ENCODE measurements at places on chromosomes 4 and X.

DNA sequence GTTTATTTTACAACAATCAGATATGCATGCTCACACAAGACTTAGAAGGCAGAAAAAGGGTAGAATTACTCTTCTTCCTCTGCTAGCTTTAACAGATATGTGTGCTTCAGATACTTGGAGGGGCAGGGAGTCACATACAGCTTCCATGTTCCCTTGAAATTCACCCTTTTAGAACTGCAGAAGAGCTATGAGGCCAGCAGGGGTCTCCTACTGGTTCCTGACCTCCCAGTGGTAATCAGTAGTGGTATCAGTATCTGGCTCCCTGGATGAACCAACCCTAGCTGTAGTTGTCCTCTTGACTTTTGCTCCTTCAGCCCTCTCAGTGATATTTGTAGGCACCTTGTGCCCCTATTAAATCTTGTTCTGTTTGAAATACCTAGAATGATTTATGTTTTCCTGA is 81.5 kb downstream of the RCHY1 start:
- H3K4me1 ChIP-seq, result no peaks in the 10 kb centered on the region
- H3K4me3 ChIP-seq, result no peak overlapping the region
- no peaks in the 10 kb centered on the region for H3K36me3 ChIP-seq
- no peak for DNase-seq
- no peaks in the 10 kb centered on the region for H3K27me3 ChIP-seq

- peak within 1 kb of the TSS; percentile 94 for H3K27ac ChIP-seq
- no peaks in the 10 kb centered on the region for H3K27me3 ChIP-seq
- H3K36me3 ChIP-seq, result peaks cover 17% of the 10 kb centered on the region
- DNase-seq, result peak; percentile 82
Observed at GRCh38 chr4:16225863-16226815, at the start of gene TAPT1. Gene TAPT1, minus strand, starts transcription at chr4:16226471. Its CDS starts 14 bp downstream, at chr4:16226457.

- H3K27ac ChIP-seq, result no peak overlapping the region
- no peak for DNase-seq
- no peaks in the 10 kb centered on the region for H3K36me3 ChIP-seq
- H3K4me1 ChIP-seq, result no peaks in the 10 kb centered on the region
Observed at GRCh38 chrX:71912156-71912555, 1.5 kb downstream of the NHSL2 start.

GRCh38 chr4:153143527-153144348 is 60.5 kb upstream of the TRIM2 start:
- H3K27ac ChIP-seq, result no peak overlapping the region
- peaks cover 25% of the 10 kb centered on the region for H3K27me3 ChIP-seq
- no peak overlapping the region for H3K4me3 ChIP-seq
- no peaks in the 10 kb centered on the region for H3K36me3 ChIP-seq
- no peak for DNase-seq

- H3K27me3 ChIP-seq, result peaks cover 6% of the 10 kb centered on the region
- no peak overlapping the region for H3K27ac ChIP-seq
- DNase-seq, result no peak
- no peaks in the 10 kb centered on the region for H3K4me1 ChIP-seq
Observed at GRCh38 chr4:183996868-183997267, 91.8 kb downstream of the STOX2 start.

DNA sequence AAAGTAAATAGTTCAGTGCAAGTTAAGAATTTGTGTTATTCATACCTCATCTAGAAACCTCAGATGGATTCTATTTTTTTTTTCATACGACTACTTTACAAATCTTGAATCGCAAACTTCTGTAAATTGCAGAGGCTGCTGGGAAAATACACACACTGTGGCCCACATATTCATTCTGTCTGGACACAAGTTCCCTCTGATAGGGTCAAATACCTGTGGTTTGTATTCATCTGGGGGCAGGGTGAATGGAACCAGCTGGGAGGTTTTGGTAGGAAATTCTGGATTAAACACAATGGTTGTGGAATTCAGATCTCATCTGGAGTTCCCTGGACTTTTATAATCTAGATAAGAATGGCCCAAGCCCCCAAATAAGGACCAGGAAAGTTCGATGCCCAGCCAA is 56.2 kb downstream of the SPATA18 start:
- no peaks in the 10 kb centered on the region for H3K4me1 ChIP-seq
- H3K4me3 ChIP-seq, result no peak overlapping the region
- H3K27ac ChIP-seq, result no peak overlapping the region
- peaks cover 1% of the 10 kb centered on the region for H3K27me3 ChIP-seq
- no peak for DNase-seq

GRCh38 chrX:49276671-49277534 is 7.3 kb downstream of the PPP1R3F start:
- peaks cover 60% of the 10 kb centered on the region for H3K36me3 ChIP-seq
- DNase-seq, result no peak
- H3K27me3 ChIP-seq, result no peaks in the 10 kb centered on the region
- H3K4me1 ChIP-seq, result peaks cover 56% of the 10 kb centered on the region
- peak overlapping the region; percentile 73 for H3K4me3 ChIP-seq

DNA sequence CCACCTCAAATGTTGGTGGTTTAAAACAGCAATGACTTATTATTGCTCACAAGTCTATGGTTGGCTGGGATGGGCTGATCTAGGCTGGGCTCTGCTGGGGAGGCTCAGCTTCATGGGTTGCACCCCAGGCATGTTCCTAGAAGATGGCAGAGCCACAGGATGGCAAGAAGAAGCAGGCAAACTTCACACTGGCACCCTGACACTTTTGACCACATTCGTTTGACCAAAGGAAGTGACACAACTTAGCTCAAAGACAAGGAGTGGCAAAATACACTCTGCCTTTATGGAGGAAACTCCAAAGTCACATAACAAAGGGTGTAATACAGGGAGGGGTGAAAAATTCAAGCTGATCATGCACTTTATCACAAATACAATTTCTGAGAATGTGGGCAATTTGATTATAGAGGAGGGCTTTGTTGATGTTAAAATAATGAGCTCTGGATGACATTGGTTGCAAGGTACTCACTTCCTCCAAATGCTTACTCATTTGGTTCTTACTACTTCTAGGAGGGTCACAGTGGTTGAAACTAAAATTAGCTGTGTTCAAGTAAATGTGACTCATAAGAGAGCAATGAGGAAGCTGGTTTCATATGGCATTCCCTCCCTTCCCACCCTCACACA is 249.2 kb upstream of the RPS6KA3 start:
- peaks cover 6% of the 10 kb centered on the region for H3K36me3 ChIP-seq
- H3K4me3 ChIP-seq, result peak overlapping the region; percentile 22
- H3K27ac ChIP-seq, result peak overlapping the region; percentile 81
- peaks cover 32% of the 10 kb centered on the region for H3K27me3 ChIP-seq

DNA sequence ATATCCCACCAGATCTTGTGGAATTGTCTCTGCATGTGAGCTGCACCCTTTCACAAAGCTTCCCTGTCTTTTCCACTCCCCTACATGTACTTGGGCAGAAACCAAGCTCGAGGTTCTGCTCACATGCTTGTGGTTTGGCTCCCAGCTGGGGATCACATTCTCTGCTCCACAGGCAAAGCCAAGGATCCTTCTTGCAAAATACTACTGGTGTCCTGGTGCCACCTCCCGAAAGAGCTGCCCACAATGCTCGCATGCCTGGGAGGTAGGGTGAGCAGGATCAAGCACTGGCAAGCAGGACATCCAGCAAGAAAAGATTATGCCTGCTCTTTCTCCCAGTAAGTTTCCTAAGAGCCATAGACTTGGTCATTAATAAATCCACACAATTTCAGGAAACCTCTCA is 45.1 kb upstream of the PPARGC1A start:
- DNase-seq, result no peak
- H3K27me3 ChIP-seq, result no peaks in the 10 kb centered on the region

- H3K4me3 ChIP-seq, result no peak overlapping the region
- no peaks in the 10 kb centered on the region for H3K36me3 ChIP-seq
- DNase-seq, result no peak
- no peak overlapping the region for H3K27ac ChIP-seq
- no peaks in the 10 kb centered on the region for H3K4me1 ChIP-seq
Observed at GRCh38 chr4:165826166-165826565, 46.9 kb upstream of the TLL1 start.

DNA sequence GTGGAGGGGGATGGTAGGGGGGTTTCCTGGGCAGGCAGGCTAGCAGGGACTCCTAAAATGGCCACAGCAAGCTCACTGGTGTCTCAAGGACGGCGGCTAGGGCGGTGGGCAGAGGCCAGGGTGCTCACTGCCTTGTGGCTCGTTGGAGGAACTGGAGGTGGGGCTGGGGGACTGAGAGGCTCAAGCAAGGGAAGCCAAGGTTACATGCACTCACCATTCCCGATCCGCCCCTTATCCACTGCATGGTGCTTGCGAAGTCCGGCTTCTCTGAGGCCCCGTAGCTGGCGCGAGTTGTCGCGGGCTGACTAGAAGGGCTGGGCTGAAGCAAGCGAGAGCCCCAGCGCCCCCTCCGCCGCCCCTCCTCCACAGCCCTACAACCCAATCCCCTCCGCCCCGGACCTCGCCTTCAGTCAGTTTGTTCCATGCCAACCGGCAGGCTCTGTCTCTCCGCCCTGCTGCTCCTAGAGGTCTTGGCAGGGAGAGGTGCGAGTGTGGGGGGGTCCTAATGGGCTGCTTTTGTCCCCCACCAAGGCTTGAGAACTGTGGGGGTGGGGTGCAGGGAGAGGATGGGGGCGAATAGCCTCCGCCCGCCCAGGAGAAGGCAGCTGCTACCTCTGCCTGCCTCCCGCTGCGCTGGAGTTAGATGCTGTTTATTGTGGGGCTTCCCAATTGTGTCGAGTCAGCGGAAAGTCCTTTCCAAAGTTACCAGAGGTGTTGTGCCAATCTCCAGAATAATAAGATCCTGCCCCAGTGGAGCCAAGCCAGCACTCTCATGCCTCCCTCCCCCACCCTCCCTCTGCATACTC is at the start of gene ARHGEF9:
Gene ARHGEF9, minus strand, starts transcription at position 313 of the 806 bp plus-strand sequence. Its CDS starts 69 bp downstream, at position 244.
- H3K27ac ChIP-seq, result no peak within 1 kb of the TSS
- DNase-seq, result no peak
- H3K36me3 ChIP-seq, result no peaks in the 10 kb centered on the region

DNA sequence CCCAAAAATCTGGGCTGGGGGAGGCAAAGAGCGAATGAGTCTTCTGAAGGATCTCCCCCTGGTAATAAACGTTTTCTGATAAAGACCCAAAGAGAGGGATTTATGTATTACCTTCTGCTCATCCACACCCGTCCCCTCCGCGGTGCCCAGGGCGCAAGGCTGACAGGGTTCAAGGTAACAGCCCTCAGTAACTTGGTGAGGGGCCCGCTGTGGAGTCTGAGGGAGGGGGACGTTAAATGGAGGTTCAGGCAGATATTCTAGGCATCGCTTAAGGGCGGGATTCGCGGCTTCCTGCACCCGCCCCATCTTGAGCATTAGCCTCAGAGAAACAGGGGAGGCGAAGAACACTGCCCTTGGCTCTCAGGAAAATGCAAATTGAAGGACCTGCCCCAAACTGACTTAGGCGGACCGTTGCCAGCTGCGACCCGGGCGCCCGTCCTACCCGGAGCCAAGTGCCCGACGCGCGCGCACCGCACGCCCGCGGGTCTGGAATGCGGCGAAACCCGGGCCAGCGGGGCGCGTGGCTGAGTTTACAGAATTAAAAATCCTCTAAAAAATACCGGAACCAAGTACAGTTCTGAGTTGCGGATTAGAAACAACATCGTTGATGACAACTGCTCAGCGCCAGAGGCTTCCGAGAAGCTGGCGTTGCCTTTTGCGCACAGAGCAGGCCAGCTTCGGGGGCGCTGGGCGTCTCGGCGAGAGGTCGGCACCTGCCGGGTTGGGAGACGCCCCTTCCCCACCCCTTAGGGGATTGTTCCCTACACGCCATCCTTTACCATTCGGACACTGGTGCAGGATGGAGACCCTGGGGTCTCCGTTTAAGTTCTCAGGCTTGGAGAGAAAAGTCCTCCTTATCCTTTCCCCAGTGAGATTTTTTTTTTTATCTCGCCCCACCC is 2.8 kb downstream of the HELT start:
- H3K4me3 ChIP-seq, result no peak overlapping the region
- H3K27ac ChIP-seq, result no peak overlapping the region
- no peak for DNase-seq
- peaks cover 85% of the 10 kb centered on the region for H3K27me3 ChIP-seq
- H3K4me1 ChIP-seq, result no peaks in the 10 kb centered on the region

GRCh38 chr4:74947798-74948197 is 14.9 kb downstream of the PARM1 start:
- H3K27me3 ChIP-seq, result no peaks in the 10 kb centered on the region
- H3K36me3 ChIP-seq, result no peaks in the 10 kb centered on the region
- DNase-seq, result no peak
- H3K4me1 ChIP-seq, result no peaks in the 10 kb centered on the region
- H3K27ac ChIP-seq, result no peak overlapping the region
- H3K4me3 ChIP-seq, result no peak overlapping the region

GRCh38 chrX:97060020-97060419 is 176.3 kb downstream of the RPA4 start:
- no peak overlapping the region for H3K27ac ChIP-seq
- H3K4me3 ChIP-seq, result no peak overlapping the region
- H3K36me3 ChIP-seq, result no peaks in the 10 kb centered on the region
- H3K27me3 ChIP-seq, result no peaks in the 10 kb centered on the region

GRCh38 chr4:167987285-167987684 is 105.1 kb upstream of the ANXA10 start:
- DNase-seq, result no peak
- H3K4me1 ChIP-seq, result no peaks in the 10 kb centered on the region
- H3K27ac ChIP-seq, result no peak overlapping the region
- no peak overlapping the region for H3K4me3 ChIP-seq
- H3K27me3 ChIP-seq, result no peaks in the 10 kb centered on the region
- no peaks in the 10 kb centered on the region for H3K36me3 ChIP-seq

DNA sequence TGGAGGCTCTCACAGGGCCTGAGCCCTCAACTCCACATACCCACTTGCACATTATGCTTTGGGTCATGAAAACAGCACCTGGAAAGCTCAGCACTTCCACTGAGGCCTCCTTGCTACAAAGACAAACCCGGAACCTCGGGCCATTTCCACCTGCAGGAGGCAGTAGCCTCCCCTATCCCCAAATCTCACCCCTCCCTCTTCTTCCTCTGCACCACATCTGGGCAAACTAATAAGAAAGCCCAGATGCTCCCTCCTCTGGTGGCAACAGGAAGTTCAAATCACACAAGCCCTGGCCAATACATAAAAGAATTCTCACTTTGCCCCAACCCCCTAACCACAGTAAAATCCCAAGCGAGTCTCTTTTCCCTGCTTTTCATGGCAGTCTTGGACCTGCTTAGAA is 136.4 kb downstream of the MAPK10 start:
- H3K27ac ChIP-seq, result no peak overlapping the region
- no peak overlapping the region for H3K4me3 ChIP-seq
- H3K27me3 ChIP-seq, result no peaks in the 10 kb centered on the region
- H3K4me1 ChIP-seq, result no peaks in the 10 kb centered on the region

DNA sequence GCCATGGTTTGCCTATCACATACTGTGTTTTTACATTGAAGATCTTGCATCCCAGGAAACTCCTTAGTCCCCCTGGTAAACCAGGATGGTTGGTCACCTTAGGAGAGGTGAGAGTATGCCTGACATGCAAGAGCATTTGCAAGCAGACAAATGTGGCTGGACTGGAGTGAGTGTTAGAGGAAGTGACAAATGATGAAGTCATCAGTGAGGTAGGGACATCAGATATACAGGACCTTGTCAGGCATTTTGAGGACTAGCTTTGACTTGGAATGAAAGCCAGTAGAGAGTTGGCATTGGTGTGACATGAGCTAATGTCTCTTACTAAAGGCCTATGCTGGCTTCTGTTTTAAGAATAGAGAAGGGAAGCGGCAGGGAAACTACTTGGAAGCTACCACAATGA is 124.9 kb downstream of the FRMPD4 start:
- no peak overlapping the region for H3K4me3 ChIP-seq
- no peaks in the 10 kb centered on the region for H3K4me1 ChIP-seq
- no peak overlapping the region for H3K27ac ChIP-seq
- no peaks in the 10 kb centered on the region for H3K27me3 ChIP-seq
- DNase-seq, result no peak

GRCh38 chr4:98663226-98664006 is 5.0 kb upstream of the TSPAN5 start:
- peak overlapping the region; percentile 96 for H3K27ac ChIP-seq
- peaks cover 49% of the 10 kb centered on the region for H3K4me1 ChIP-seq
- peak; percentile 79 for DNase-seq
- peak overlapping the region; percentile 75 for H3K4me3 ChIP-seq
- H3K27me3 ChIP-seq, result no peaks in the 10 kb centered on the region
